RWPE2 (cell line): ENCODE measurements at places on chromosomes 12 and 14.

DNA sequence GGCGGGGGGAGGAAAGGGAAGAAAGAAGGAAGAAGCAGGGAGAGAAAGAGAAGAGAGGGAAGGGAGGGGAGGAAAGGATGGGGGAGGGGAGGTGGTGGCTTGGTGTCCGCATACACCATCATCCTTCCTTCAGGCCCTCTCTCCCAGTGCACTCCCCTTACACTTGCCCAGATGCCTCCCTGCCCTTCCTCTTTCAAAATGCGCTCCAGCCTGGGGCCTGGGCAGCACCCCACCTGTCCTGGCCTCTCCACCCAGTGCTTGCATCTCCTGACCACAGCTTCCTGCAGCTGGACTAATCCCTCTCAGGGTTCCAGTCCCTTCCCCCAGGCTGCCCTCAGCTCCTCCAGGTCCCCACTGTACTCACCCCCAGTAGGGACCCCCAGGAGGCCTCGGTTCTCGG, 12.6 kb upstream of the DIO3 start:
- no peak overlapping the region for H3K4me3 ChIP-seq
- DNase-seq = no peak
- no peaks in the 10 kb centered on the region for H3K4me1 ChIP-seq
- H3K36me3 ChIP-seq = no peaks in the 10 kb centered on the region

- peaks cover 10% of the 10 kb centered on the region for H3K4me1 ChIP-seq
- no peak for DNase-seq
These were observed 1313.9 kb downstream of the TMEM121 start for GRCh38 chr14:106840258-106840657.

DNA sequence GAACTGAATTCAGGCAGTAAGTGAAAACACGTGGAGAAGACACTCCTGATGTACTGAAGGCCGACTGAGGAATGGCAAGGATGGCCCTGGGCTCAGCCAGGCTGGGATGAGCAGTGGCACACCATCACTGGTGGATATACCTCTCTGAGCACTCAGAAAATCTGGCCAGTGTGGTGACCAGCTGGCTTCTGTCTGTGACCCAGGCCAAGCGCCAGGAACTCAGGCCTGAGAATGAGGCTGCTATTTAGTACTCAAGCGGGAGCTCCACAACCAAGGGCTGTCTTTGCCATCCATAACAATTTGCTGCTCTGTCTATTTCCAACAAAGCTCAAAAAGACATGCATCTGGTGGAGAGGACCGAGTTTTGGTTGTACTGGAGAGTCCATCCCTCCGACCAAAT, 586.3 kb downstream of the BCL11B start:
- no peak overlapping the region for H3K4me3 ChIP-seq
- H3K27me3 ChIP-seq = no peaks in the 10 kb centered on the region
- DNase-seq = no peak
- no peak overlapping the region for H3K27ac ChIP-seq
- no peaks in the 10 kb centered on the region for H3K36me3 ChIP-seq

- peaks cover 14% of the 10 kb centered on the region for H3K36me3 ChIP-seq
- no peak overlapping the region for H3K27ac ChIP-seq
These were observed 14.1 kb downstream of the SIVA1 start for GRCh38 chr14:104766863-104767633.

- no peak overlapping the region for H3K4me3 ChIP-seq
- H3K36me3 ChIP-seq = peaks cover 18% of the 10 kb centered on the region
- H3K27ac ChIP-seq = peak overlapping the region; percentile 90
- DNase-seq = no peak
- H3K4me1 ChIP-seq = peaks cover 16% of the 10 kb centered on the region
- H3K27me3 ChIP-seq = no peaks in the 10 kb centered on the region
These were observed 15.7 kb downstream of the ABHD4 start for GRCh38 chr14:22613736-22614239.

GRCh38 chr12:30913323-30913722, 13.2 kb upstream of the TSPAN11 start:
- no peaks in the 10 kb centered on the region for H3K27me3 ChIP-seq
- H3K4me3 ChIP-seq = no peak overlapping the region
- H3K27ac ChIP-seq = no peak overlapping the region
- H3K36me3 ChIP-seq = no peaks in the 10 kb centered on the region
- DNase-seq = no peak

GRCh38 chr12:57164966-57165625, 17.7 kb upstream of the LRP1-AS start:
- H3K36me3 ChIP-seq = peaks cover 15% of the 10 kb centered on the region
- DNase-seq = no peak
- H3K4me3 ChIP-seq = no peak overlapping the region
- peak overlapping the region; percentile 43 for H3K27ac ChIP-seq

DNA sequence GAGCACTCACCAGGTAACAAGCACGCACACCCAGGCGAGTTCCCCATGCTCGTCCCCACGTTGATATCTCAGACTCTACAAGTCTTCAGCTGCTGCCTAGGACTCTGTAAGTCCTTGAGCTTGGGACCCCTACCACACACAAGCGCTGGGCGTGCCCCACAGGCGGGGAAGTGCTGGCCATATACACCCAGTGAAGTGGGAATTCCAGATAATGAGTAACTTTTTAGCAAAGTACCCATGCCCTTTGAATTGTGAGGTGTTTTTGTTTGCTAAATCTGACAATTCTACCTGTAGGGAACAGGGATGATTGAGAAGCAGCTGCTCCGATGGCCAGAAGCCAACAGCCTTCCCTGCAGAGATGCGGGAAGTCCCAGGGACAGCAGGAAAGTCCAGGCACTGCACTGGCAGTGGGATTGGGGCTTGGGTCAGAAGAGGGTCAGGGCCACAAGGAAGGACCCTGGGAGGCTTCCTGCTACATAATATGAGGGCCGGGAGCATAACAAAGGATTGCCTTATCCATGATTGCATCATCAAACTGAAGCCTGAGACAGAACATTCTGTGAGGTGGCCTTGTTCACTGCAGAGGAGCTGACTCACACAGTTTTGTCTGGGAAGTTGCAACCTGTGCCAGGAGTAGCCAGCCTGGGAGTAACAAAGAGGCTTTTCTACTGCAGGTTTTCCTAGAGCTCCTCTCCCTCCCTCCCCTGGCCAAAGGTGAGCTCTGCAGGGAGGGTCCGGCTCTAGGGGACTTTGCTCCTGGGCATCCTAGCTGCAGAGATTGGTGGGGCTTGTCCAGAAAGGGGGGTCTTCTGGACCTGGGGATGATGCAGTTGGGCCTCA, 13.2 kb upstream of the SERPINA3 start:
- peaks cover 37% of the 10 kb centered on the region for H3K4me1 ChIP-seq
- peak overlapping the region; percentile 99 for H3K27ac ChIP-seq
- no peaks in the 10 kb centered on the region for H3K27me3 ChIP-seq
- DNase-seq = peak; percentile 96

- peaks cover 3% of the 10 kb centered on the region for H3K36me3 ChIP-seq
- H3K27ac ChIP-seq = peak overlapping the region; percentile 62
- no peak for DNase-seq
These were observed 2.7 kb upstream of the KLC1 start for GRCh38 chr14:103626146-103626850.

DNA sequence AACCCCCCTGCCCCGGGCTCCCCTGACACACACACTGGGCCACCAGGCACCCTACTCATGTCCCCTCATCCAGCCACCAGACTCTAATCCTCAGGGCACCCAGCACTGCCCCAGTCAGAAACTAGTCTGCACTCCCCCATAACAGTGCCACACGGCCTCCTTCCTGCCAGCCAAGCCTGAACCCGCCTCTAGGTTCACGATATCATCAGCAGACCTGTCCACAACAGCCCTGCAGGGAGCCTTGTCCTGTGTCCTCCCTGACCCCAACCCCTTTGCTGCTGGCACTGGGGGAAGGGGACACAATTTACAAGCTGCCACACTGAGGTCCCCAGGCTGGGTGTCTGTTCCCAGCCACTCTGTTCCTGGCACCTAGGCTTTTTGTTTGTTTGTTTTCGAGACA, 33.6 kb downstream of the LTBP2 start:
- peak; percentile 72 for DNase-seq
- no peak overlapping the region for H3K4me3 ChIP-seq
- peak overlapping the region; percentile 100 for H3K27ac ChIP-seq
- H3K27me3 ChIP-seq = no peaks in the 10 kb centered on the region
- peaks cover 63% of the 10 kb centered on the region for H3K4me1 ChIP-seq
- H3K36me3 ChIP-seq = peaks cover 70% of the 10 kb centered on the region

DNA sequence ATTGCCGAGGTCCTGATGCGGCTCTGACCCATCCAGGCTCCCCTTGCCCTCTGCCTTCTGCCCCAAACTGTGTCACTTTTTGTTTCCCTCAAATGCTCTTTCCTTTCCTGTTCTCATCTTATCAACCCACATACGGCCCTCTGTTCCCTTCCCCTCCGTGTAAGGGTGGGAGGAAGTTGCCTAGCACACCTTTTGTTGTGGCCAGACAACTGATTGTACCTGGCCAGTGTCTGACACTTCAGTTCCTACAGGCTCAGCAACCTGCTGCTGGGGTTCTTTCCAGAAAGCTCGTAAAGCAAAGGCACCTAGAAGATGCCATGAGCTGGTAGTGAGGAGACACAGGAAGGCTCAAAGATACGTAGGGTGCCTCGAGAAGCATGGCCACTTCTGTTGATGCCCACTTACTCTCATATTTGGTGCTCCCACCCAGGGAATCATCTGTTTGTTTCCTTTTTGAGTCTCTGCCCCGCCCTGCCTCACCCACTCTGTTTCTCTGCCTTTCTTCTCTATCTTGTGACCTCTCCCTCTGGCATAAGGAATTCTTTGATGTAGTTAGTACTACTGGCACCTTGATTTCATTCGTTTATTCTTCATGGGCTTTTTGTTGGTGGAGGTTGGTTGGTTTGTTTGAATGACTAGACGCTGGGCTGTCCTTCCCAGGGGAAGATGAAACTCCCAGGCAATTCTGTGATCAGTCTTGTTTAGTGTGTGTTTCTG, 152.4 kb upstream of the FKBP4 start:
- no peak overlapping the region for H3K27ac ChIP-seq
- H3K4me1 ChIP-seq = peaks cover 5% of the 10 kb centered on the region
- DNase-seq = peak; percentile 21
- no peak overlapping the region for H3K4me3 ChIP-seq

GRCh38 chr12:3303410-3304136, 187.4 kb upstream of the PRMT8 start:
- no peak for DNase-seq
- no peak overlapping the region for H3K4me3 ChIP-seq
- peak overlapping the region; percentile 47 for H3K27ac ChIP-seq
- no peaks in the 10 kb centered on the region for H3K27me3 ChIP-seq
- H3K4me1 ChIP-seq = peaks cover 21% of the 10 kb centered on the region
- no peaks in the 10 kb centered on the region for H3K36me3 ChIP-seq

DNA sequence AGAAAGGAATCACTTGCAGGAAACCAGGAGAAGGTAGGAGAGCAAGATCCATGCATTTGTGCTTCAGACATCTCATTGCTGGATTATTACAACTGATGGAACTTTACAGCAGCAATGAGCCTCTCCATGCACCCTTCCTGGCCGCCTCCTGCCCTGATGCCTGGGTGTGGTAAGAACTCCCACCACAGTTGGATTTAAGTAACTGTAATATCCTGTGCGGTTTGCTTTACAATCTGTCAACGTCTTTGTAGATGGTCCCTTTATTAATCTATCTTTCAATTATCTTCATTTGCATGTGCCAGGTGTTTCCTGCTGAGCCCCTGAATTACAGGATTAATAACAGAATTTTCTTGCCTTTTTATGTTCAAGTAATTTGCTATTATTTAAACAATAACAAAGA, 1300.5 kb upstream of the TMEM132C start:
- no peaks in the 10 kb centered on the region for H3K4me1 ChIP-seq
- no peak for DNase-seq
- no peaks in the 10 kb centered on the region for H3K36me3 ChIP-seq
- no peaks in the 10 kb centered on the region for H3K27me3 ChIP-seq
- no peak overlapping the region for H3K27ac ChIP-seq

GRCh38 chr14:42002141-42002540, 395.5 kb downstream of the LRFN5 start:
- no peaks in the 10 kb centered on the region for H3K36me3 ChIP-seq
- H3K4me3 ChIP-seq = no peak overlapping the region
- DNase-seq = no peak
- H3K27ac ChIP-seq = no peak overlapping the region
- peaks cover 7% of the 10 kb centered on the region for H3K4me1 ChIP-seq
- H3K27me3 ChIP-seq = peaks cover 19% of the 10 kb centered on the region

- no peak overlapping the region for H3K4me3 ChIP-seq
- H3K27ac ChIP-seq = no peak overlapping the region
- no peaks in the 10 kb centered on the region for H3K36me3 ChIP-seq
- H3K27me3 ChIP-seq = no peaks in the 10 kb centered on the region
These were observed 78.3 kb downstream of the GSC start for GRCh38 chr14:94691660-94692034.

- no peaks in the 10 kb centered on the region for H3K27me3 ChIP-seq
- DNase-seq = no peak
- H3K4me3 ChIP-seq = no peak overlapping the region
- H3K36me3 ChIP-seq = no peaks in the 10 kb centered on the region
These were observed 265.7 kb upstream of the MGAT4C start for GRCh38 chr12:86521870-86522269.

DNA sequence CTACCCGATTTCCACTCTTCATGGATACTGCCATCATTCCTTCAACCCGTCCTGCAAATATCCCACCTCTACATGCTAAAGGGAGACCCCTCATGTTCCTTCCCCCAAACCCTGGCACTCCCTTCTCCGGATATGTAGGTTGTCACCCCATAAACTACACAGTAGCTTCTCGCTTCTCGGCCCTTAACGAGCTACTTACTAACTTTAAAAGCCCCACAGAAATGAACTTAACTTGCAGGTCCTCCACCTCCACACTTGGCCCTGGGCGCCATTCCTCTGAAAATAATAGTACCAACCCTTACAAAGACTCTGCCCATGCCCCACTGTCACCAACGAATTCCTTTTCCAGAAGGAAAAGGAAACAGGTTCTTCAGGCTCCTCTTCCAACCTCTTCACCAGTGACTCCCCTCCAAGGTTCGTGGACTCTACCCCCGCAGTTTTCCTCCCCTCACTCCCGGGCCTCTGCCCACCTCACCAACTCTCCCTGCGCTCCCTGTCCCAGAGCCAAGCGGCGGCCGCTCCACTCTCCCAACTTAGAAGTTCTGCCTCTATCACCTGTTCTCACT, 1.2 kb downstream of the SPPL3 start:
- peaks cover 14% of the 10 kb centered on the region for H3K36me3 ChIP-seq
- H3K4me1 ChIP-seq = peaks cover 8% of the 10 kb centered on the region
- H3K27ac ChIP-seq = peak overlapping the region; percentile 70
- no peak for DNase-seq
